Activated CD8-positive, alpha-beta T cell treated with anti-CD3 and anti-CD28 coated beads, Interleukin-2, amount 10 ng/mL, durations not matched to agents 7 days and 5 days (primary cell): ENCODE measurements at places on chromosomes 6 and 20. TPM values are rescaled to one million over a fixed set of nuclear protein-coding genes. Genes with fewer than 3 reads are reported as not detected.

DNA sequence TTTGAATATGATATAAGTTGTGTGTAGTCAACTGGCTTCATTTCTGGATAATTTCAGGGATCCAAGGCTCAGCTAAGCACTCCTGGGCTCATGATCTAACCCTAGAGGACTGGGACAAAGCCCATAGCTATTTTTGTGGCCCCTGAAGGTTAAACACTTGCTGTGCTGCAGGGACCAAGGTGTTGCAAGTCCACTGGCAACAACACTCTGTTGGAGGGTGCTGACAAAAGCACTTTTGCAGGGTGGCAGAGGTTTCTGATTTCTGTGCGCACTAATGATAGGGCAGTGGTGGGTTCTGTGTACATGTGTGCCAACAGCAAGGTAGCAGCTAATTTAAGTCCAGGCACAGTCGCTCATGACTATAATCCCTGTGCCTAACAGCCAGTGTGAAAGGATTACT is 445.3 kb upstream of the SYNCRIP start:
- no peaks in the 10 kb centered on the region for H3K27me3 ChIP-seq
- no peak overlapping the region for H3K4me3 ChIP-seq
- no peak overlapping the region for H3K27ac ChIP-seq

GRCh38 chr6:169959136-169960002 is 207.9 kb downstream of the ERMARD start:
- peak overlapping the region; percentile 74 for H3K27ac ChIP-seq
- peak; percentile 74 for DNase-seq
- no peaks in the 10 kb centered on the region for H3K36me3 ChIP-seq
- peak overlapping the region; percentile 29 for H3K4me3 ChIP-seq
- peaks cover 14% of the 10 kb centered on the region for H3K27me3 ChIP-seq
- H3K4me1 ChIP-seq, result peaks cover 23% of the 10 kb centered on the region

DNA sequence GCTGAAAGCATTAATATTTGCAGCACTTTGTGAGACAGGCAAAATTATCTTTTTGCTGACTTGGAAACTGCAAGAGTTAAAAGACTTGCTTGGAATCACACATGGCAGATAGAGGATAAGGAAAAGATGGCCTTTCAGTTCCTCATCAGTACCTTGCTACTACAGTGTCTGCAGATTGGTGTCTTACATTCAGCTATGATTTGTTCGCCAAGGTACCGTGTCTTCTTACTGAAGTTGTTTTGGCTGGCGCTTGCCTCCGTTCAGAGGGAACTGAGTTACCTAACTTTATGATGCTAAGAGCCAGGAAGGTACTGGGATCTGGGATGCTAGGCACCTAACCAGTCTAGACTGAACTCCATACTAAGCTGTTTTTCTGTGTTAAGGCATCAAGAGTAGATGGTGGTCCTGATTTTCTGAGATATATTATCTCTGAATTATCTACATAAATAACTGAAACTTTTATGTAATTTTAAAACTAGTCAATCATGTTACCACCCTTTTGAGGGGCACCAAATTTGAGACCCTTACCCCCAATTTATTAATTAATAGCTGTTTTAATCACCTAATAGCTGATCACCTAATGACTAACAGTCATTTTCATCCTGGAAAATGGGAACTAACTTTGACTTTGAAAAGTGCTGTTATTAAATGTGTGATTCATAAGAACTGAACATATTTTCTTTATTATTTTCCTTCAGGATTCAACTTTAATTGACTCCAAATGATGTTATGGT is 2.5 kb downstream of the WTAP start:
- peaks cover 41% of the 10 kb centered on the region for H3K36me3 ChIP-seq
- H3K27ac ChIP-seq, result peak overlapping the region; percentile 12
- DNase-seq, result no peak

DNA sequence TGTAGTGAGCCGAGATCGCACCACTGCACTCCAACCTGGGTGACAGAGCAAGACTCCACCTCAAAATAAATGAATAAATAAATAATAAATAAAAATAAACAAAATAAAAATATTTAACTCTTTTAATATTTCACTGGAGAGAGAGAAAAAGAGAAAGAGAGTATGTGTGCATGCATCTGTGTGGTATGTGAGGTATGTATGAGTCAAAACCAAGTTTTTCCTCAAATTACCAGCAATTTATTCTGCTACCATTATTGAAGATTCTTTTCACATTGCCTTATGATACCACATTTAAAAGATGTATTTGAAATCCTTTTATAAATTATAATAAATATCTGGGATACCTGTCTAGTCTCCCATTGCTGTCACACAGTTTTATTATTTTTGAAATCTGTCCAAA is 122.1 kb downstream of the CD164 start:
- H3K27ac ChIP-seq, result no peak overlapping the region
- no peak overlapping the region for H3K4me3 ChIP-seq
- H3K27me3 ChIP-seq, result peaks cover 6% of the 10 kb centered on the region
- DNase-seq, result no peak
- H3K4me1 ChIP-seq, result peaks cover 13% of the 10 kb centered on the region

The PRKN gene
- 0.63 TPM for total RNA-seq

GRCh38 chr6:38355519-38355918 is 284.2 kb downstream of the BTBD9 start:
- DNase-seq, result no peak
- no peak overlapping the region for H3K4me3 ChIP-seq
- no peaks in the 10 kb centered on the region for H3K27me3 ChIP-seq
- H3K4me1 ChIP-seq, result no peaks in the 10 kb centered on the region

The JPH2 gene
- total RNA-seq, result 0.10 TPM

- no peaks in the 10 kb centered on the region for H3K36me3 ChIP-seq
- no peaks in the 10 kb centered on the region for H3K4me1 ChIP-seq
These were observed 241.6 kb upstream of the BTBD3 start for GRCh38 chr20:11675920-11676629.

- H3K27ac ChIP-seq, result no peak overlapping the region
- no peaks in the 10 kb centered on the region for H3K4me1 ChIP-seq
- DNase-seq, result no peak
- no peaks in the 10 kb centered on the region for H3K27me3 ChIP-seq
- H3K36me3 ChIP-seq, result no peaks in the 10 kb centered on the region
These were observed 126.9 kb downstream of the KCNQ5 start for GRCh38 chr6:72748759-72749158.

The XKR7 gene
- total RNA-seq, result 0.03 TPM

The SLC35A1 gene
- total RNA-seq, result 11.8 TPM

The PTK6 gene
- 0.34 TPM for total RNA-seq

- no peak for DNase-seq
- H3K4me1 ChIP-seq, result peaks cover 5% of the 10 kb centered on the region
- H3K27ac ChIP-seq, result no peak overlapping the region
- no peak overlapping the region for H3K4me3 ChIP-seq
- H3K36me3 ChIP-seq, result no peaks in the 10 kb centered on the region
These were observed 59.5 kb downstream of the PDE7B start for GRCh38 chr6:135910790-135911618.

The GABRR2 gene
- total RNA-seq, result 0.42 TPM

GRCh38 chr20:17928633-17929311 is 39.8 kb downstream of the SNX5 start:
- no peaks in the 10 kb centered on the region for H3K36me3 ChIP-seq
- H3K27ac ChIP-seq, result no peak overlapping the region
- no peaks in the 10 kb centered on the region for H3K4me1 ChIP-seq
- peaks cover 7% of the 10 kb centered on the region for H3K27me3 ChIP-seq
- no peak for DNase-seq

DNA sequence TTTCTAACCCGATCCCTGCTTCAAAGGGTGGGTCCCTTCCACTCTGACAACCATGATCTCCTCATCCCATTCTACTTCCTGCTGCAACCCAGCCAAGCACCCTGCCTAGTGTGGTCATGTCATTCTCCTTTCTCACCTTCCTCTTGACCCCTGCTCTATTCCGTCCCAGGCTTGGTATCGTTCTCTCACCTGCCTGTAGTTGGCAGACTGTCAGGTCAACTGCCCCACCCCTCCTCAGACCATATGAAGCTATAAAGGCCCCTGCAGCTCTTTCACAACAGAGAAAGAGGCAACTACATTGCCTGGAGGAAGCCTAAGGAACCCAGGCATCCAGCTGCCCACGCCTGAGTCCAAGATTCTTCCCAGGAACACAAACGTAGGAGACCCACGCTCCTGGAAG is at the start of gene MUC21:
Gene MUC21, plus strand, starts transcription at position 280 of the 400 bp plus-strand sequence. CDS start 241 bp downstream, outside the sequence.
- H3K4me3 ChIP-seq, result no peak within 1 kb of the TSS
- peaks cover 31% of the 10 kb centered on the region for H3K27me3 ChIP-seq
- H3K4me1 ChIP-seq, result peaks cover 11% of the 10 kb centered on the region
- H3K27ac ChIP-seq, result no peak within 1 kb of the TSS
- no peaks in the 10 kb centered on the region for H3K36me3 ChIP-seq
- no peak for DNase-seq

The B3GALT4 gene
- total RNA-seq, result 12.8 TPM

The TFAP2C gene
- not detected for total RNA-seq

DNA sequence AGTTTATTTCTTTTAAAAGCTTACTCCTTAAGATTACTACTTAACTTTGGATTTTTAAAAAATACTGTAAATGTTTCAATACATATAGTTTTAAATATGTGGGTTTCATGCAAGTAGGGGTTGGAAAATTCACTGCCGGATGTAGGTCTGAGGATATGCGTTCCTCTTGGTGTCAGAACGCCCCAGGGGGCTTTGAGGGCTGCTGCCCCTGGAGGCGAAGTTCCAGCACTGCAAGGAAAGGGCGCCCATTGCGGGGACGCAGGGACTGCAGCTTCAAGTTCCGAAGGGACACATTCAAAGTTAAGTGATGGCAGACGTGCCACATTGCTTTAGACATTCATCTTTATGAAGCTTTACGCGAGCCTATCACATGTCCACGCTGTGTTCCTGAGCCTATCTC is 152.9 kb downstream of the SOD2 start:
- H3K36me3 ChIP-seq, result no peaks in the 10 kb centered on the region
- no peak overlapping the region for H3K4me3 ChIP-seq
- H3K27ac ChIP-seq, result no peak overlapping the region
- no peaks in the 10 kb centered on the region for H3K4me1 ChIP-seq

- H3K4me3 ChIP-seq, result no peak overlapping the region
- no peaks in the 10 kb centered on the region for H3K36me3 ChIP-seq
- peaks cover 20% of the 10 kb centered on the region for H3K27me3 ChIP-seq
- no peaks in the 10 kb centered on the region for H3K4me1 ChIP-seq
- DNase-seq, result peak; percentile 70
These were observed 114.4 kb upstream of the PRND start for GRCh38 chr20:4607287-4607713.

DNA sequence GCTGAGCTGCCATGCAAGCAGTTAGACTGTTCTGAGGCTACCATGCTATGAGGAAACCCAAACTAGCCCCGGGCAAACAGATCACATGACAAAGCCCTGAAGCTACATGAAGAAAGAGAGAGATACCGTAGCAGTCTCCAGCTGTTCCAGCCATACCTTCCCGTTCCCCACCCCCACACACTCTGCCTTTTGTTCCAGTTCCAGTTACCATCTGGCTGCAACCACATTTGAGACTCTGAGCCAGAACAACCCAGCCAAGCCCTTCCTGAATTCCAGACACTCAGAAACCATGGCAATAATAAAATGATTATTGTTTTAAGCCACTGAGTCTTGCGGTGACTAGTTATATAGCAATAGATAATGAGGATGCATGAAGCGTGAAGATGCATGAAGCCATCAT is 28.3 kb downstream of the RIN2 start:
- H3K4me1 ChIP-seq, result no peaks in the 10 kb centered on the region
- peaks cover 8% of the 10 kb centered on the region for H3K27me3 ChIP-seq
- H3K27ac ChIP-seq, result no peak overlapping the region
- H3K36me3 ChIP-seq, result no peaks in the 10 kb centered on the region
- H3K4me3 ChIP-seq, result no peak overlapping the region
- DNase-seq, result no peak

GRCh38 chr20:34990231-34990630 is 34.6 kb downstream of the MYH7B start:
- no peak overlapping the region for H3K27ac ChIP-seq
- DNase-seq, result no peak
- H3K4me1 ChIP-seq, result no peaks in the 10 kb centered on the region
- H3K27me3 ChIP-seq, result peaks cover under 1% of the 10 kb centered on the region
